ENCODE measurements at places on chromosomes 1 and 21. TPM values are rescaled to one million over a fixed set of nuclear protein-coding genes. Genes with fewer than 3 reads are reported as not detected.

Gene C1orf21
- total RNA-seq = 10.4 TPM

Gene MXRA8
- 0.63 TPM for total RNA-seq

Gene S100A13
- 216 TPM for total RNA-seq

Gene EPHA2
- total RNA-seq = 110 TPM

Gene FAM177B
- total RNA-seq = not detected

Gene CELA2A
- total RNA-seq = 0.19 TPM

Gene DISP1
- total RNA-seq = 1.5 TPM

Gene CFAP45
- total RNA-seq = 1.5 TPM

Gene SLC44A3
- 0.27 TPM for total RNA-seq

Gene PTGFR
- total RNA-seq = 0.72 TPM

Gene VSIG8
- total RNA-seq = not detected

Gene OR2T35
- total RNA-seq = not detected

Gene FAM163A
- 0.09 TPM for total RNA-seq

Gene LDLRAD2
- under 0.01 TPM for total RNA-seq

Gene RSPO1
- not detected for total RNA-seq

Gene FALEC
- total RNA-seq = 0.63 TPM

Gene PLA2G2F
- total RNA-seq = not detected

Gene SDHB
- total RNA-seq = 147 TPM

Gene WNT9A
- total RNA-seq = 1.3 TPM

Gene MROH9
- not detected for total RNA-seq

Gene SELE
- 5.4 TPM for total RNA-seq

Gene FYB2
- total RNA-seq = not detected

Gene CD53
- total RNA-seq = not detected

Gene AK5
- 7.4 TPM for total RNA-seq

Gene CSMD2
- total RNA-seq = 0.28 TPM

Gene MGST3
- total RNA-seq = 153 TPM

Gene RNF207
- 16.1 TPM for total RNA-seq

Gene KLHL17
- total RNA-seq = 4.9 TPM

Gene BRWD1
- 37.2 TPM for total RNA-seq

Gene LYST
- total RNA-seq = 8.8 TPM

Gene ANGPTL1
- under 0.01 TPM for total RNA-seq

Gene AMY1C
- not detected for total RNA-seq

Gene COL8A2
- 0.09 TPM for total RNA-seq

Gene KCNC4
- total RNA-seq = 5.1 TPM

Gene TTC24
- total RNA-seq = not detected

Gene KRTAP19-3
- not detected for total RNA-seq

Gene KCNQ4
- not detected for total RNA-seq

Gene GMEB1
- total RNA-seq = 8.2 TPM

Gene PTP4A2
- 303 TPM for total RNA-seq

Gene SPATA1
- total RNA-seq = 1.0 TPM

Gene GSTM5
- total RNA-seq = 0.09 TPM

Gene SOX13
- total RNA-seq = 20.0 TPM

Gene KLF17
- total RNA-seq = not detected

Gene ERMAP
- total RNA-seq = 6.8 TPM

Gene CLCN6
- total RNA-seq = 4.0 TPM

Gene NPHS2
- not detected for total RNA-seq

Gene NUP210L
- total RNA-seq = 0.09 TPM

Gene FHAD1
- 0.56 TPM for total RNA-seq

Gene WNT4
- total RNA-seq = 0.09 TPM

Gene SELENBP1
- 12.2 TPM for total RNA-seq

Gene SSX2IP
- 6.8 TPM for total RNA-seq

Gene TP73
- total RNA-seq = not detected
